Astrocyte (in vitro differentiated cells and primary cell): ENCODE measurements at places on chromosomes 13 and 19.

DNA sequence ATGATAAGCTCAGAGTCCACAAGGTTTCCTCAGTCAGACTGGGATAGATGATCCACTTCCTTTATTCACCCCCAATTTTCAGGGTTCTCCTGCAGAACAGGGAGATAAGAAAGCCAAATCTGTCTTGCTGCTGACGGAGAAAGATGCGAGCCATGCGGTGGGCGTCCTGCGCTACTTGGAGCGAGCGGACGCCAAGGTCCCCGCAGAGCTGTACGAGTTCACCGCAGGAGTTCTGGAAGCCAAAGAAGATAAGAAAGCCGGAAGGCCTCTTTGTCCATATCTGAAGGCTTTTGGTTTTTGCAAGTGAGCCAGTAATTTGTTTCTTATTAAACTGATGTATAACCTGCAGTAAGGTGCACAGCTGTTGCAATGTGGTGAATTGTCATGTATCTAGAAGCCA, 66.7 kb downstream of the SLC7A9 start:
- no peak for DNase-seq

DNA sequence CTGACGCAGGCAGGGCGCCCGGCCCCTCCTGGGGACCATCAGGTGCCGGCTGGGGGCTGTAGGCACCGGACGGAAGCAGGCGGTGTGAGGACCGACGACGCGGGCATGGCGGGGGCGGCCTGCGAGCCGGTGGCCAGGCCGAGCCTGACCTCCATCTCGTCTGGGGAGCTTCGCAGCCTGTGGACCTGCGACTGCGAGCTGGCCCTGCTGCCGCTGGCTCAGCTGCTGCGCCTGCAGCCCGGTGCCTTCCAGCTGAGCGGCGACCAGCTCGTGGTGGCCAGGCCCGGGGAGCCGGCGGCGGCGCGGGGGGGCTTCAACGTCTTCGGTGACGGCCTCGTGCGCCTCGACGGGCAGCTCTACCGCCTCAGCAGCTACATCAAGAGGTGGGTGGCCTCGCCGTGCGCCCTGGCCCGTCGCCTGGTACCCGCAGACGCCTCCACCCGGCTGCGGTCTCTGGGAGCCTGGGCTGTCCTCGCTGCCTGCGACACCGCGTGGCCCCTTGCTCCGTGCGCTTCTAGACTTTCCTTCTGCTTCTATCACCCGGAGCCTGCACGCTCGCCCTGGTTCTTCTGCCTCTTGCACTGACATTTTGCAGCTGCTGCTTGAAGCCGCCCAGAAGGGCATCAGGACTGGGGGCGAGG, 460 bp downstream of the MEDAG start:
- peak; percentile 17 for DNase-seq

GRCh38 chr19:33396701-33397535, 23.4 kb downstream of the CEBPG start:
- DNase-seq, result no peak

GRCh38 chr13:97976610-97977521, 23.4 kb downstream of the IPO5 start:
- no peak for DNase-seq

GRCh38 chr19:7605490-7606222, 10.0 kb downstream of the CAMSAP3 start:
- no peak for DNase-seq

DNA sequence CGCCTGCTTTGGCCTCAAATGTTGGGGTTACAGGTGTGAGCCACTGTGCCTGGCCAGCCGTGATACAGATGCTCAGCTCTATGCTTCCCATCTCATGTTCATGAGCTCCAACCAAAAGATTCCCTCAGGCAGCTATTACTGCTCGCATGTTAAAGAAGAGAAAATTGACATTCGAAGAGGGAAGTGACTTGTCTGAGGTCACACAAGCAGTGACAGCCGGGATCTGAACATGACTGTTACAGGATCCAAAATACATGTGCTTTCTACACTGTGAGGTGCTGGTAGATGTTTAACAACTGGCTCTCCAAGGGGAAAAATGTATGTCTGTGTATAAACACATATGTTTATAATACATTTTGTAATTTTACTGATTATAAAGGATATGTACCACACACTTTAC, 11.3 kb downstream of the FPR1 start:
- no peak for DNase-seq

GRCh38 chr13:78022164-78022877, 103.7 kb upstream of the EDNRB start:
- peak; percentile 60 for DNase-seq

DNA sequence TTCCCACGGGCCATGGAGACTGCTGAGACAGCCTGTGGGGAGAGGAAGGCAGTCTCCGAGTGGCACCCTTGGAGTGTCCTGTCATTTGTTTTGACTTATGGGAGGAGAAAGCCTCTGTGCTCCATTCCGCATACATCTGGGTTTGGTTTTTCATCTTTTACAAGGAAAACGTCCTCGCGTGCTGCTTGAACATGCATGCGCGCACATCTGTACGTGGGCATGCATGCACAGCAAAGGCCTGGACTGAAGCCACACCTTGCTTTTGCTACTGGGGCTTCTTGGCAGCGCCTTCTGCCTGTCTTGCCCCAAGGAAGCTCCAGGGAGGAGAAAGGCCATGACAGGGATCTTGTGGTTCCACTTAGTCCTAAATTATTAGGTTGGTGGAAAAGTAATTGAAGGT, 44.0 kb downstream of the SUGP2 start:
- no peak for DNase-seq

GRCh38 chr13:61477619-61478018, 62.0 kb upstream of the PCDH20 start:
- DNase-seq, result no peak
